T-helper 1 cell (primary cell): ENCODE measurements at places on chromosomes 16 and 17.

- peak; percentile 73 for DNase-seq
Measured at GRCh38 chr17:81510785-81511553, 1.6 kb downstream of the ACTG1 start.

DNA sequence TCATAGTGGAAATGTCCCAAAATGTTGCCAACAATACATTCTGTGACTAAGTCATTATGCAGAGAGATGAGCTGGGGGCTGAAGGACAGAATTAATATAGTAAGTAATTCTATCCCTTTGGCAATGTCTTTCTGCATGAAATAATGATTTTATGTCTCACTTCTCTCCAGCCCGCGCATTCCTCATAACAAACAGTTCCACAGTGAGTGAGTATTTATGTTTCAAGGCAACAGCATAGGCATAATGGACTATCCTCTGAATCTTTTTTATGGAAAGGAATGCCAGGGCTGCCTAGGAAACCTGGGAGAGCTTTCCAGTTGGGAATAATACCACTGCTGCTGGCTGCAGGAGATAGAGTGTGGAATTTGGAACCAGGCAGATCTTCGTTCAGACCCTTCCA lies 477.7 kb downstream of the HS3ST4 start:
- no peak for DNase-seq

DNA sequence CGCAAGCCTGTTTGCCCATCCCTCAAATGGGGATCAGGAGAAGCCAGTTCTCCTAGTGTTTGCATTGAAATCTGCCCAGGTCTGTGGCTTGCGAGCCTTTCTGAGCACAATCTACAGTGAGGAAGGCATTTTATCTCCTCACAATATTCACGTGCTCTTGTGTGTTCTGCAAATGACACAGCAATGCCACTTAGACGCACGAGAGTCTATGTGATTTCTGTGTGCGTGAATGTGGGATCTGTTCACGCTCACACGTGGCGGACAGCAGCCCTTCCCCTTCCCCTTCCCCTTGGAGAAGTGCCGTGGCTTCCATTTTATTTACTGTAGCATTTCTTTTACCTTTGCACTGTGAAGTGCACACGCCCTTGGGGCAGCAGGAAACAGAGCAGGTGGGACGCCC lies 17.7 kb upstream of the CBFA2T3 start:
- DNase-seq: no peak

DNA sequence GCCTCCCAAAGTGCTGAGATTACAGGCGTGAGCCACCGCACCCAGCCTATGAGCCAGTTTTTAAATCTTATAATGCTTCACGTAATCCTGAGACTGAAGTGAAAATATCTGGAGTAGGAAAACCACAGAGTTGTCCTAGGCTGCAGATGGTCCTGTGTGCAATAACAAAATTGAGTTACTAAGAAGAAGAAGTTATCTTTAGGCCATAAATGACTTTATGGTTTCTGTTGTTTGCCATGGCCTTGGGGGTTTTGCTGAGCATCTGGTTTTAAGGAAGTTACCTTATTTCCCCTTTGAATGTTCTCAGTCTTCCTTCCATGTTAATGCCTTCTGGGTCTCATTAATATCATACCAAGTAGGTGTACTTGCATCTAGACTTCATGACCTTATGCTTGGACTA lies 16.5 kb downstream of the NMT1 start:
- DNase-seq: no peak

DNA sequence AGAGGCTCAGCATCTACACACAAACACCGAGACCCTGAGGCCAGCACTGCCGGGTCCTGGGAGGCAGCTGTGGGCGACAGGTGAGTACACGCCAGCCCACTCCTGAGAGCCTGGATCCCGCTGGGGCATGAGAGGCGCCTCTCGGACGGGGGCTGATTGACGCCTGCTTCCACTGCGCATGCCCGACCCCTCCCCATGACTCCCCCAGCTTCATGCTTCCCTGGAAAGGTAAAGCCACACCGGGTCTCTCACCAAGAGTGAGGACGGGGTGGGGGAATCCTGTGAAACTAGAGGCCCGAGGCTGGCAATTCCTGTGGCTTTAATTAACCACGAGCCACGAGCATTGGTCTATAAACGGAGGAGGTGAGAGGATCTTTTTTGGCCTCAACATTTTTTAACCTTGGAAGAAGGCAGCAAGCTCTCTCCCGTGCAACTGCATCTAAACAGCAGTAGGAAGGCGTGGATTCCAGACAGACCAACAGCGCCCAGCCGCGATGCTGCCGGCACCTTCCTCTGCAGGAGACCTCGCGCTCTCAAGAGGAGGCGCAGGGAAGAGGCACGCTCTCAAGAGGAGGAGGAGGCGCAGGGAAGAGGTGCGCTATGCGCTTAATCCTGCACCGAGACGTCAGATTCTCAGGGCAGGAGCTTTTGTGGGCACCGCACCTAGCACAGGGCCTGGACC lies 71.8 kb upstream of the METRNL start:
- DNase-seq: no peak

DNA sequence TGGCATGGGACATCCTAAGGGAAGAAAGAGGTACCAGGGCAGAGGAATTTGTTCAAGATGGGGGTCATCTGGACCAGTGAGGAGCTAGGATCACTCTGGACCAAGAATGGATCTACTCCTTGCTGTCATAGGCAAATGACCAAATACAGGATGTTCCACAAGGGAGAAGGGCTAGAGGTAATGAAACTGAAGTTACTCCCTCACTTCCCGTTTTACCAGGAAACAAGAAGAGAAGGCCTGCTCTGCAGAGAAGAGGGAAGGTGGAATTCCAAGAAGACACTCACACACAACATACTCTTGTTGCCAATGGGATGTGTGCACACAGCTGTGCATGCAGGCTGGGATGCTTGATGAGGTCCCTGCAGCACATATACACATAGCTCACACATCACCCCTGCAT lies 38.6 kb downstream of the NEUROD2 start:
- no peak for DNase-seq

GRCh38 chr16:63925221-63925620 lies 1196.6 kb downstream of the CDH11 start:
- DNase-seq: no peak

DNA sequence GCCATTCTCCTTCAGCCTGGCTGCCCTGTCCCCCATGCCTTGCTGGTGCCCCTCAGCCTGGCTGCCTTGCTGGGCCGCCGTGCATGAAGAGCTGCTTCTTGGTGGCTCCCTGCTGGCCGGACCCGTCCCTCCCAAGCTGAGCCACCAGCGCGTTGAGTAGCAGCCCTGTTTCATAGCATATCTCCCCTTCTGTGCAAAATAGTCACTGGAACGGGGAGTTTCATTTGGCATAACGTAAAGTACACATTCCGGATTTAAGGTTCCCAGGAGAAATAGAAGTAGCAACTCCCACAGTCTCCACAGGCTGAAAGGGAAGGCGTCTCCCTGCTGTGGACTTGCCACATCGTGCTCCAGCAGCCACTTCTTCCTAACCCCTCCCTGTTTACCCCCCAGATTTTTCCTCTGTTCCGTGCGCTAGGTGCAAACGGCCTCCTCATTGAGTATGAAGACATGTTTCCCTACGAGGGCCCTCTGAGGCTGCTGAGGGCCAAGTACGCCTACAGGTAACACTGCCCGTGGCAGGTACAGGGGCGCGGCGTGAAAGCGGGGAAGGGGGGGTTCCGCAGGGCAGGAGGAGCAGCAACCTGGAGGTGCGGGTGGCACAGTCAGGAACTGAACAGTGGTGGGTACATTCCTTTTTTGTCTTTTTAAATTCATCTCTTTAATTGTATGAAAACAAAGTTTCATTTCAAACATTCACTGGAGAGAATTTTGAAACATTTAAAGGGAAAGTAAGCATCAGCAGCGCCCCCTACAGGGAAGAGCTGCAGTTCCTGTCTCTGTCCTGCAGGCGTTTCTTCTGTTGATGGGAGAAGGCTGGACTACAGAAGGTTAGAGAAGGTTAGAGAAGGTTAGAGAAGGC lies 5.8 kb upstream of the OGFOD3 start:
- DNase-seq: peak; percentile 42

- DNase-seq: no peak
Measured at GRCh38 chr16:17223576-17223975, 247.2 kb downstream of the XYLT1 start.

GRCh38 chr16:25012525-25012991 lies 2.6 kb downstream of the ARHGAP17 start:
- no peak for DNase-seq

- no peak for DNase-seq
Measured at GRCh38 chr16:3838600-3839401, 41.7 kb downstream of the CREBBP start.

GRCh38 chr17:35295686-35296085 lies 52.8 kb downstream of the SLFN5 start:
- DNase-seq: no peak

GRCh38 chr16:4801051-4801961 lies 1.1 kb downstream of the ROGDI start:
- no peak for DNase-seq

- DNase-seq: no peak
Measured at GRCh38 chr17:7512105-7512504, 27.9 kb downstream of the POLR2A start.

DNA sequence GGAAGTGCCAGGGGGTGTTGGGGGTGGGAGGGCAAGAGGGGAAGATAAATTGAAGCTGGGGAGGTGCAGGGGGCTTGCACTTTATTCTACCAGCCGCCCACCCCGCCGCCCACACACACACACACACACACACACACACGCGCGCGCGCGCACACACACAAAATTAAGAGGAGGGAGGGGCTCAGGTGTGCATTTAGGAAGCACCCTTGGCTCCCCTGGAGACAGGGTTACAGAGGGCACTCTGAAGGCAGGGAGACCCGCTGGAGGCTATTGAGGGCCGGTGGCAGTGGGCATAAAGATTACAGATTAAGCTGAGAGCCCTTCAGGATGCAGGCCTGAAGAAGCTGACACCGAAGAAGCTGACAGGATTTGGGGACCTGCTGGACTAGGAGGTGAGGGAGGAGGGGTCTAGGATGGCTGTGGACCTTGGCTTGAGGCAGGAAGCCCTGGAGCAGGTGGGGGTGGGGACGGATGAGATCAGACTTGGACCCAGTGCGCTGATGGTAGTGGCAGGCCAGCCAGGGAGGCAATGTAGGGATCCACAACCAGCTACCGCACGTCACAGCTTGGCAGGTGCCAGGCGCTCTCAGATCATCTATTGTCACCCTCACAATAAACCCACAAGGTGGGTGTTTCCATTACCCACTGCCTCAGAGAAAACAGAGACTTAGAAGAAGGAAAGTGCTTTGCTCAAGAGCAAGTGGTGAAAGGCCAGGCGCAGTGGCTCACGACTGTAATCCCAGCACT lies 772 bp upstream of the SAMD14 start:
- no peak for DNase-seq
